CD4-positive, alpha-beta T cell treated with Interleukin-6 for 4 hours (primary cell): ENCODE measurements at places on chromosomes 13 and 19.

DNA sequence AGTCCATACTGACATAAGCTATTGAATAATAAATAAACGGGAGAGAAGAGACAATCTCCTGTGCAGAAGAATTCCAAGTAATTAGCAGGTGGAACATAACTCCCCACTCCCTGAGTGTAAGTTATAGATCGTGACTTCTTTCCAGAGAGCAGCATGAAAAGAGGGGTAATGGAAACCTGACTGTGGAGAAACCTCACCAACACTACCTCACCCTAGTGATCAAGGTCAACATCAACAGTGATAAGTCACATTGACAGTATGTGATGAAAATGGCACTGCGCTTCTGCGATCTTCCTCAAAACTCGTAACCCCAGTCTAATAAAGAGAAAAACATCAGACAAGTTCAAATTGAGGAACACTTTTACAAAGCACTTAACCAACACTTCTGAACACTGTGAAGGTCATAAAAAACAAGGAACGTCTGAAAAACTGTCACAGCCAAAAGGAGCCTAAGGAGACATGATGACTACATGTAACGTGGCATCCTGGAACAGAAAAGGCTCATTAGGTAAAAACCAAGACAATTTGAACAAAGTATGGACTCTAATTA lies 19.8 kb downstream of the CAB39L start:
- no peak for DNase-seq

DNA sequence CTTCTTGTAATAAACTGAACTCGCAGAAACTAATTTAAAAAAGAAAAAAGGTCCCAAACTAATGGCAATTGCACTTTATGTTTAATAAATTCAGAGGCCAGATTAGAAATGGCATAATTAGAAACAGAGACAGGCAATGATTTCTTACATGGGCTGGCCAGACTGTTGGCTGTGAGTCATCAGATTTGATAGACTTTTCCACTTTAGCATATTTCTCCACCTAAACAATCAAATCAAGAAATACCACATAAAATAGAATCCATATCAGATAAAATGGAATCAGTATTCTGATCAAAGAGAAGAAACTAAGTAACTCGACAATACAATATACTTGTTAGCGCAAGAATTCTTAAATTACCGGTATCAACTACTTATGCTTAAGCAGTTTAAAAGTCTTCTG lies 29.0 kb downstream of the EXOSC8 start:
- DNase-seq, result no peak

GRCh38 chr19:41416194-41416674 lies 10.9 kb downstream of the B3GNT8 start:
- DNase-seq, result no peak

GRCh38 chr13:23729531-23729930 lies 159.3 kb downstream of the TNFRSF19 start:
- DNase-seq, result no peak

DNA sequence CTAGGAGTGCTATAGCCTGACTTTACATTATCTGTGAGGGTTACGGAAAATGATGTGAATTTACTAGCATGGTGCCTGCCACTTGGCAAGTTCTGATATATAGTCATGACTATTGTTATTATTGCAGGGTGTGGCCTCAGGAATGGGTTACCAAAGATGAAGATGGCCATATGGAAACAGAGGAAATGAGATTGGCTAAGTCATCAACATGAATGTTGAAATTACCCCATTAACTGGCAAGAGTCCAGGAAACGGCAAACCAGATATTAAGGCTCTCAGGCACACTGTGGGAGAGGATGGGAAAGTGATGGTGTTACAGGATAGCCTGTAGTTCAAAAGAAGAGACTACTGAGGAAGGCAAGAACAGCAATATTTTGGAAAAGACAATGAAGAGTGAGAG lies 183.3 kb downstream of the KCNRG start:
- DNase-seq, result no peak

- no peak for DNase-seq
Measured at GRCh38 chr19:23241419-23241818, 8.8 kb downstream of the ZNF724 start.

DNA sequence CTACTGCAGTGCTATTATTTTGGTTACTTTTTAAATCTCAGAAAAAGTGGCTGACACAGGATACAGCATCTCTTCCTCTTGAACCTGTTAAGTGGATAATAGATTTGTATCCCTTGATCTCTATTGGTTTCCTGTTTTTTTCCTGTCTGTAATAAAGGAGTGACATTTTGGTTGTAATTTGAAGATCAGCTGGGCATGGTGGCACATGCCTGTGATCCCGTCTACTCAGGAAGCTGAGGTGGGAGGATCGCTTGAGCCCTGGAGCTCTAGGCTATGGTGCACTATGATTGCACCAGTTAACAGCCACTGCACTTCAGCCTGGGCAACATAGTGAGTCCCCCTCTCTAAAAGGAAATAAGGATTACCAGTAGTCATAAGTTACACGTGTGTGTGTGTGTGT lies 46.8 kb downstream of the METTL21C start:
- no peak for DNase-seq

DNA sequence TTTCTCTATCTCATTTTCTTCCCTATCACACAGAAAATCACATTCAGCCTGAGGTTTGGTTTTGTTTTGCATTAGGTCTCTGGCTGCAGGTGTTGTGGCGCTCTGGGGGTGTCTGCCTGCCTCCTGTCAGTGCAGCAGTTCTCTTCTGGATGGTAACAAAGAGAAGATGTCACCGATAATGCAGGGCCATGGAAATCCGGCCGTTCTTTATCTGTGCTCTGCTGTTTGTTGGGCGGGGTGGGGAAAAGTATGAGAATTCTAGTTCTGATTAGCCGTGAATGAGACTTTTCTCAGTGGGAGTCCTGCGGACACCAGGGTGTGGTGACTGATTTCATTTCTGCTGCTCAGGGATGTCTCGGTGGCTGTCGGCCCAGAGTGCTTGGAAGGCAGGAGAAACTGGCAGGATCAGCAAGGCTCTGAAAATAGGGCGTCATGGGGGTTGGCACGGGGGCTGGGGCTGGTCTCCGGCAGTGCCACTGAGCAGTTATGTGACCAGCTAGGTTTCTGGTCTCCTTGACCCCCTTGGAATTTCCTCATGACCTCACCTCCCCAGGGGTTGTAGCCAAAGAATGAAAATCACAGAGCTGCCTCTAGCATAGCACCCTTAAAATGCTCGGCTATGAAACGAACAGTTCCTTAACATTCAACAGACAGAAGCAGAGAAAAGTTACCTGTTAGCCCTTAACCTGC lies 5.0 kb downstream of the RNF113B start:
- DNase-seq, result no peak

- no peak for DNase-seq
Measured at GRCh38 chr19:54469496-54469934, 3.6 kb downstream of the CDC42EP5 start.

DNA sequence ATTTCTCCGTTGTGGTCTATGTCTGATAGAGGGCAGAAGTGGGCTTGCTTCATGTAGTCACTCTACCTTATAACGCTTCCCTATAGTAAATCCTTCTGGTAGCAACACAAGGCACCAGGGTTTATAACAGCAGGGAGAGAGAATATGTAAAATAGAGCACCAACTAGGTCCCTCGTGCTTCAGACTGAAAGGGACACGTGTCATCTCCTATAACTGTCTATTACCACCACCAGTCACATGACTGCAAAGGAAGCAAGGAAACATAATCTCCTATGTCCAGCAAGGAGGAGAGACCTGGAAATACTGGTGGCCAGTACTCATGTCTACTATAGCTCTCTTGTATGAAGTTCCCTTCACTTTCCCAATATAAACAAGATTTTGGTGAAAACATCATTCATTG lies 79.2 kb downstream of the SLAIN1 start:
- DNase-seq, result no peak

GRCh38 chr19:2554856-2555255 lies 78.9 kb downstream of the GADD45B start:
- DNase-seq, result no peak

DNA sequence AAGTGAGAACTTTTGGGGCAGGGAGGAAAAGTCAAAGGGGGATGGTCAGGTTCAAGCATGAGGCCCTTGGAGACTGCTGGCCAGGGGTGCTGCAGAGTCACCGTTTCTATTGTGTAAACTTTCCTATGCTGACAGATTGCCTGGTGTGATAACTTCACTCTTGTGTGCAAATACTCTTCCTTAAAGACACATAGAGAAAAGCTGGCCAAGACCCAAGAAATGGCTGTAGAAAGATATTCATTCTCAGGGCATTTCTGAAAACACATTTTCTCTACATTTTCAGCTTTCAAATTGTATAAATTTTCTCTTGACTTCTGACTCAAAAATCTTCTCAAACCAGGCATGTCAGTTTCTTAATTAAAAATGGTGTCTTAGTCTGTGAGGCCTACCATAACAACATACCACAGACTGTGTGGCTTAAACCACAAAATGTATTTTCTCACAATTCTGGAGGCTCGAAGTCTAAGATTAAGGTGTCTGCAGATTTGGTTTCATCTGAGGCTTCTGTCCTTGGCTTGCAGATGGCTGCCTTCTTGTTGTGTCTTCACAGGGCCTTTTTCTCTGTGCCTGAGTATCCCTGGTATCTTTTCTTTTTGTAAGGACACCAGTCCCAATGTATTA lies 304.5 kb downstream of the KCNRG start:
- DNase-seq, result no peak

DNA sequence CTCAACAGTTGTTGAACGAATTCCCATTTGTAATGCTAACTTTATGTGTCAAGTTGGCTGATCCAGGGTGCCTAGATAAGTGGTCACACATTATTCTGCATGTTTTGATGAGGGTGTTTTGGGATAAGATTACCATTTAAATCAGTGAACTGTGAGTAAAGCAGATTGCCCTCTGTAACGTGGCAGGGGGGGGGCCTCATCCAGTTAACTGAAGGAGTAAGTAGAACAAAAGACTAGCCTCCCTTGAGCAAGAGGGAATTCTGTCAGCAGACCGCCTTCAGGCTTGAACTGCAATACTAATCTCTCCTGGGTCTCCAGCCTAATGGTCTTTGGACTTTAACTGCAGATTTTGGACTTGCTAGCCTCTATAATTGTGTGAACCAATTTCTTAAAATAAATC lies 4.2 kb upstream of the TEX30 start:
- no peak for DNase-seq

DNA sequence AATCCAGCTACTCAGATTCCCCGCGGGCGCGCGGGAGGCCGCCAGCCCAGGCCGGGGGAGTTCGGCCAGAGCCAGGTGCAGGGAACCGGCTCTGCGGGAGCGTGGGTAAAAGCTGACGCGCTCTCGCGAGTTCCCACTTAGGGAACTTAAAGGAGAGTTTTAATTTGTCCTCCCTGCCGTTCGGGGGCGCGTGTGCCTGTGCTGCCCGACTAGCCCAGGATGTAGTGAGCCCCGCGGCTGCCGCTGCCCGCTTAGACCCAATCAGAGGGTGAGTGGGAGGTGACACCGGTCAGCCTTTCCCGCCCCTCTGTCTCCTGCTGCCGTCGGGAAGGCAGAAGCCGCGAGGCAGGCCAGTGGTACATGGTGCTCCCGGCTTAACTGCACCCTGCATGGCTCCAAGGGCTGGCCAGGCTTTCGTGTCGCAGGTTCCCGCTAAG lies 36.0 kb upstream of the NEK3 start:
- DNase-seq, result peak; percentile 76
